ENCODE measurements at places on chromosomes 5 and 9.

- DNase-seq = no peak
Observed at GRCh38 chr9:135848341-135849047, 58.9 kb downstream of the CAMSAP1 start.

DNA sequence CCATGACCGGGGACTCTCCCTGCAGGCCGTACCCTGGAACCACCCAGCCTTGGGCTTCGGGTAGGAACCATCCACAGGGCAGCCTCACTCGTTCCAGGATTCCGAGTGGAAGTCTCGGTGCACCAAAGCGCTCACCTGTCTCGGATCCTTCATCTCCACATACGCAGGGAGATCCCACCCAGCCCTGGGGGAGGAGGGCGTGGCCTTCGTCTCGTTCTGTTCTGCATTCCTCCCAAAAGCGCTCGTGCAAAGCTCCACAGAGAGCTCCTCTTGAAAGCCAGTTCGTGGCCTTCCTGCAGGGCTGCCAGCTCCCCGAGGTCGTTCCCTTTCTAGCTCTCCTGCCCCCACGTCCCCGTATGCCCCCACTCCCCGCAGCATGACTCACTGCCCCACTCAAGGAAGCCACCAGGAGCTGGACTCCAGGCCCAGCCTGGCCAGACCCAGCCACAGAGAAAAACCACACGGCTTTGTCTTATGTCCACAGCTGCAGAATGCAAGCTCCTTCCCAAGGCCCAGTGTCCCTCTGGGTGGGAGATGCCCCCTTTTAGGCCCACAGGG is 65.0 kb upstream of the SARDH start:
- DNase-seq = peak; percentile 55

GRCh38 chr5:110817459-110817858 is 78.7 kb downstream of the SLC25A46 start:
- no peak for DNase-seq

GRCh38 chr5:125835293-125836172 is 587.7 kb upstream of the GRAMD2B start:
- DNase-seq = peak; percentile 7

DNA sequence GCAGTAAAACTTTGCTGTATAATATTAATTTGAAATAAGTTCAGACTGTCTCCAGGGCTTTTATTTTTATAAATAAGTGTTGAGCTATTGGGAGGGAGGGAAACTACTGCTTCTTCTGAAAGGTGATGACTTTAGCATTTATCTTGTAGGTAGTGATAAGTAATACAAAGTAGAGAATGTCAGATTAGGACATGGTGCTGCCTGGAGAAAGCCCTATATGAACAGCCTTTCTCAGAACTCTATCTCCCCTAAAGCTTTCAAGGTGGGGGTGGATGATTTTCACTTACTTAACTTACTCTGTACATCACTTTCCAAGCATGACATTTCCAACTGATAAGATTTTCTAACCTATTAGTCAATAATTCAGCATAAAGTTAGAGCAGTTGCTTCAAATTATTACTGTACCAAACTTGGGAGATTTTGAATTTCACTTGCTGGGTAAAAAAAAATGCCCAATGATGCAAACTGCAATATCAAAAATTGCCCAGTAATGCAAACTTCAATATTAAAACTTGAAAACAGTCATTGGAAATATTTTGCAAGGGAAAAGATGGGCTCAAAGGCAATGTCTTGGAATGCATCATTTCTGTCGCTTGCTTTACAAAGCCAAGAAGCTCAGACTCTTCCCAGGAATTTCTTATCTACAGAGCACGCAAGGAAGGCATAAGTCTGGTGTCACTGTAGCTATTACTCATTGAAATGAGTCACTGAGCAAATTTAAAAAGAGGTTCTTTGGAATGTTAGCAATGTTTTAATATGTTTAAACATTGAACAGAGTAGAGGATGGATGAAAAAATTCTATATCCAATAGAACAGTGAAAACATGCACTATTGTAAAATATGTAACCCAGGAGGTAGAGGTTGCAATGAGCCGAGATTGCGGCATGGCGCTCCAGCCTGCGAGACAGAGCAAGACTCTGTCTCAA is 569.5 kb downstream of the PSAT1 start:
- DNase-seq = peak; percentile 97

- no peak for DNase-seq
Observed at GRCh38 chr9:134396258-134396742, 70.0 kb downstream of the RXRA start.

DNA sequence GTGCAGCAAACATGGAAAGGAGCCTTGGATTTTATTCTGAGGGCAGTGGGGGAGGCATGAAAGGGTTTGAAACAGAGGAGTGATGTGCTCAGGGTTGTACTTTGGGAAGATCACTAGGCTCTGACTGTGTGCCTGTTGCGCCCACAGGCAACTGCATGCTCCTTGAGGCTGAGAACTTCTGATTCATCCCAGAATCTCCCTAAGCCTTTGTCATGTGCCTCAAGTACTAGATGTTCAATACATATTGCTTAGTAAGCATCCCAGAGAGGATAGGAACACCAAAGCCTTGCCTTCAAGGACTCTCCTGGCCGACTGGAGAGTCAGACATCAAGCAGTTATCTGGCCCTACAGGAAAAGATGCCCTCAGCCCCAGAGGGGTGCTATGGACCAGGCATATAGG is 54.1 kb downstream of the ARHGEF37 start:
- peak; percentile 23 for DNase-seq

- DNase-seq = no peak
Observed at GRCh38 chr5:111548348-111548950, 36.1 kb upstream of the STARD4 start.

GRCh38 chr5:140734354-140734753 is 34.1 kb downstream of the ZMAT2 start:
- peak; percentile 43 for DNase-seq

GRCh38 chr5:1726956-1727355 is 72.7 kb downstream of the MRPL36 start:
- no peak for DNase-seq

- DNase-seq = no peak
Observed at GRCh38 chr5:102802708-102803458, 47.8 kb downstream of the PAM start.

DNA sequence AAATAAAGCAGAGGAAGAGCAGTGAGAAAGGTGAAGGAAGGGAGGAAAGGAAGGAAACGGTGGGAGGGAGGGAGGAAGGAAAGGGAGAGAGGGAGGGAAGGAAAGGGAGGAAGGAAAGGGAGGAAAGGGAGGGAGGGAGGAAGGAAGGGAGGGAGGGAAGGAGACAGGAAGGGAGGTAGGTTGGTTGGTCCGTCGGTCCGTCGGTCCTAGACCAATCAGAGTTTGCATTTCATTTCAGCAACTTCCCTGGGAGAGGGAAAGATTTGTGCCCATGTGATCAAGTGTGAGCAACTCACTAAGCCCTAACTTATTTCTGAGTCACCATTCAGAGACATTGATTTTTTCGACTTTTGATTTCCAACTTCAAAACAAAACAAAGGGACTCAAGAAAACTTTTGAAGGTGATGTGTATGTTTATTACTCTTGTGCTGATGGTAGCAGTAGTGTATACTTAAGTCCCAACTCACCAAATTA is 18.8 kb downstream of the NANS start:
- DNase-seq = peak; percentile 70

DNA sequence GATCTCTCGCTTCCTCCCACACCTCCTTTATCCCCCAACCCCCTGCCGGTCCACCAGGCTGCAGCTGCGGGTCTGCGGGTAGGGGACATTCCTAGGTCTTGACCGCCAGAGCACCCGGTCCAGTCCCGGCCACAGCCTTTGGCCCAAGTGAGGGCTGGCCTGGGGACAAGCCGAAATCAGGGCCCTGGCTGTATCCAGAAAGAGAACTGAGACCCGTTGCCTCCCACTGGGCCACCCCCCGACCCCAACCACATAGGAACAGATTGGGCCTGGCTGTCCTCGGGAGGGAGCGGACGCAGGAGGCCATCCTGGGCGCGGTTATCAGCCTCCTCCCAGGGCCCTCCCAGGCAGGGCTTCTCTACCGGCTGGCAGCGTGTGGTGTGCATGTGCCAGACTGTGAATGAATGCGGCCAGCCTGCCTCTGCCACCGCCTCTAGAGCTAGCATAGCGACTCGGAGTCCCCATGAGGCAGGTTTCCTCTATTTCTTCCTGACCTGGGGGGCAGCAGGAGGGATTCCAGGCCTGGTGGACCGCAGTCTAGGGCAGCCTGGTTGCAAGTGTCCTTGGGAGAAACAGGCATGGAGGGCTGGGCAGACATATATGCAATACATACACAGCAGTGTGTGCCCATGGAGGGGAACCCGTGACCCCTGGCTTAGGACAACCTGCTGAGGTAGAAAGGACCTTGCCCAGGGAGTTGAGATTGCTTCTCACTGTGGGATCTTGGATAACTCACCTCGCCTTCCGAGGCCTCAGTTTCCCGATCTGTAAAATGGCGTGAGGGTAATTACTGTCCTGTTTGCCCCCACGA is 1.2 kb downstream of the N4BP3 start:
- DNase-seq = no peak

DNA sequence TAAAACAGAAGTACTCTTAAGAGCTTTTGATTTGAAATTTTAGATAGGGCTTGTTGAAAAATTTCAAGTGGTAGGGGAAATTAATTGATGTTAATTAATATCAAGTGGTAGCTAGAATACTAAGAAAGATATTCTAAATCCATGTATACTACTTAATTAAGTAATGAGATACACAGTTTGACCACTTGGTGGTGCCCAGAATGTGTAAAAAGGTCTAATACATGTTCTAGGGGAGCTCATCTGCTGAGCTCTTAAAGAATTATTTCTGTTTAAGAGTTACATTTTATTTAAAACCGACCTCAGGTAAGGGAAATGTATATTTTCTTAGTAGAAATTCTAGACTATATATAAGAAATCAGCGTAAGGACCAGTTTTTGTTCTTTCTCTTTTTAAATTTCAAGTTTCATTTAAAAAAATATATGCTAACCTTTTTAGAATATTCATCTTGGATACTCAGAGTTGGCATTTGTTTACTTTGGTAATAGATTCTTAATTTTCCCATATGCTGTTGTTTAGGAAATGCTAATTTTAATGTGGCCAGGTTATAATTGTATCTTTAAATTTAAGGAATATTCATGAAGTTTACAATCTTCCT is 61.5 kb downstream of the LNPEP start:
- DNase-seq = peak; percentile 61

DNA sequence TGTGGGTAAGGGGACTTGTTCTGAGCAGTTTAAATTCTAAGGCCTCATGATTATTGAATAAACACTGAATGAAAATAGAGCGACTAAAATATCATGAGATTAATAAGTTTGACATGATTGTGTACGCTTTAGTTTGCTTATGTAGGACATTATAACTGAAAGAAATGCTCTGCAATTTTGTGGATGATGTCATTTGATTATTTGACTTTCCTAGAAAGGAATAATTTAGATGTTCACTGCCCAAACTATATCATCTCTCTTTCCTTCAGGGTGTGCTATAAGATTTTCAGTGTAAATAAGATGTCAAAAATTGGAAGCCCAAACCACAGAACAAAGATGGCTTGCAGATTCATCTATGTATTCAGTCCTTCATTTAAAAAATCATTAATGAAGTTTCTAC is 115.7 kb upstream of the MTAP start:
- peak; percentile 29 for DNase-seq

- no peak for DNase-seq
Observed at GRCh38 chr5:116733991-116734975, 159.7 kb upstream of the SEMA6A start.

- DNase-seq = peak; percentile 75
Observed at GRCh38 chr5:10689391-10690081, 71.5 kb downstream of the DAP start.

DNA sequence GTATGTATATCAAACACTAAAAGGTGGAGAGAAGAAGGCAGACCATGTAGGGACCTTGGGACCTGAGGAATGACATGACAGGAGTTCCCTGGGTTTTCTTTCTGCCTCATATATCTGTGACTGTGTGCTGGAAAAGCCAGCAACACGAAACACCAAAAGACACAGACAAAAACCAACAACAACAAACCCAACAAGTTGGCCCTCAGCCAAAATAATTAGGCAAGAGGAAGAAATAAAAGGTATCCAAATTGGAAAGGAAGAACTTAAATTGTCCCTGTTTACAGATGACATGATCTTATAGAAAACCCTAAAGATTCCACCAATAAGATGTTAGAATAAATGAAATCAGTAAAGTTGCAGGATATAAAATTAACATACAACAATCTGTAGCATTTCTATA is 21.7 kb downstream of the ABO start:
- DNase-seq = no peak

DNA sequence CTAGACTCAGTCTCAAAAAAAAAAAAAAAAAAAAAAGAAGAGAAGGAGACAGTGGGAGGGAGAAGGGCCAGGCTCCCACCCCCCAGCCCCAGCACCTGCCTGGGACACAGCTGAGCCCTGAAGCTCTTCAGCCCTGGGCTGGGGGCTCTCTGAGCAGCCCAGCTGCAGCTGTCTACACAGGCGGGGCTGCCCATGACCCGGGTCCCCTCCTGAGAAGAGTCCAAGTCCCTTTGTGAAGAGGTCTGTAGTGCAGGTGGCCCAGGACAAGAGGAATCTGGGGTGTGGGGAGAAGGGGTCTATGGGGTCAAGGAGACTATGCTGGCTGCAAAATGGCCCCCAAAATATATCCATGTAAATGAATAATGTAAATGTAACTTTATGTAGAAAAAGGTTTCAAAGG is 6.7 kb upstream of the LCN2 start:
- no peak for DNase-seq

DNA sequence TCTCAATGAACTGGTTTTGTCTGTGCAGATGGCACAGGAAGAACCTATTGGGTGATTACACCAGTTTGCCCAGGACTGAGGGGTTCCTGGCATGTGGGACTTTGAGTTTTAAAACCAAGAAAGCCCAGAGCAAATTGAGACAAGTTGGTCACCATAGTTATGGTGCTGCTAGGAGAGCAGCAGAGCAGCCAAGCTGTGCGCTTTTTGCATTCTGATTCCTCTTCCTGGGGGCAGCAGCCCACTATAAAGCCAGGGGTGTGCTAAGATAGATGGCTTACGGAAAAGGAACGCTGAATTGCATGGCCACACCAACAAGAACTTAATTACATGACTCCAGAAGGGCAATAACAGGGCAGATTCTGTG is 49.7 kb downstream of the TIMD4 start:
- no peak for DNase-seq

DNA sequence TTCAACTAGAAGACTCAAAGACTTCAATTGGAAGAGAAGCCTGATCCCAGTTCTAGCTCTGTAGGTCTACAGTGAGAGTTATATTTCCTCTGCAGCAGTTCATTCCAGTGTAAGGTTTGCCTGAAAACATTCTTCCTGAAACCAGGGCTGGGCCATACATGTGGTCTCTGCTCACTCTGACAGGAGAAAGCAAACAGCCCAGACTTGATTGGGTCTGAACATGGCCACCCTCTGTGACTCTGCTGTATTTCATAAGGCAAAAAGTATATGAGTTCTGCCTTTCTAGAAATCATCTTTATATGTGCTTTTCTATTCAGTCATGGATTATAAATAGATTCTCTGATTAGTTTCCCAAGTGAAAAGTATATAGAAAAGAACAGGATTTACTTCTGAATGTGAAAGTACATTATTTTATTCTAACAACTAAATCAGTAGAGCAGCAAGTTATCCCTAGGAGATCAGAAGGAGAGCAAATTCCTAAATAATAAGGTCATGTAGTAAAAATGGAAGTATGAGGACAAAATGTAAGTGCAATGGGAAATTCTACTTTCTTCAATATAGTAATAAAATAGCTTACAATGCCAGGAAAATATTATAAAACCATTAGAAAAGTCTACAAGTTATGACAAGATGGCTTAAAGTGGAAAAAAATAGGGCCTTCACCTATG is 144.3 kb downstream of the EFNA5 start:
- peak; percentile 3 for DNase-seq
